ENCODE measurements at places on chromosomes 7 and 10.

- DNase-seq = no peak
Observed at GRCh38 chr7:106896231-106896630, 31.1 kb downstream of the PIK3CG start.

GRCh38 chr10:107814865-107815487 lies 650.5 kb upstream of the SORCS1 start:
- DNase-seq = no peak

DNA sequence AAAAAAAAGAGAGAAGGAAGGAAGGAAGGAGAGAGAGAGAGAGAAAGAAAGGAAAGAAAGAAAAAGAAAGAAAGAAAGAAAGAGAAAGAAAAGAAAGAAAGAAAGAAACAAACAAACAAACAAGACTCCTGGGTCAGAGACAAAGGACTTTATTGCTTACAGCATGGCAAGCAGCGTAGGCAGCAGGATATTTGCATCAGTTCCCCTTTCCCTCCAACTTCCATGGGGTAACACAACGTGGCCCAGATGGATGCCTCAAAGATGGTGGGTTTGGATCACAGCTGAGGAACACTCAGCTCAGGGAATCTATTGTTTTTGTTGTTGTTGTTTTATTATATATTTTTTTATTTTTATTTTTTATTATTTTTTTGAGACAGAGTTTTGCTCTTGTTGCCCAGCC lies 128.5 kb upstream of the VKORC1L1 start:
- no peak for DNase-seq

- no peak for DNase-seq
Observed at GRCh38 chr10:126839094-126839761, 66.0 kb upstream of the DOCK1 start.

- no peak for DNase-seq
Observed at GRCh38 chr10:119216127-119216526, 8.8 kb downstream of the GRK5 start.

DNA sequence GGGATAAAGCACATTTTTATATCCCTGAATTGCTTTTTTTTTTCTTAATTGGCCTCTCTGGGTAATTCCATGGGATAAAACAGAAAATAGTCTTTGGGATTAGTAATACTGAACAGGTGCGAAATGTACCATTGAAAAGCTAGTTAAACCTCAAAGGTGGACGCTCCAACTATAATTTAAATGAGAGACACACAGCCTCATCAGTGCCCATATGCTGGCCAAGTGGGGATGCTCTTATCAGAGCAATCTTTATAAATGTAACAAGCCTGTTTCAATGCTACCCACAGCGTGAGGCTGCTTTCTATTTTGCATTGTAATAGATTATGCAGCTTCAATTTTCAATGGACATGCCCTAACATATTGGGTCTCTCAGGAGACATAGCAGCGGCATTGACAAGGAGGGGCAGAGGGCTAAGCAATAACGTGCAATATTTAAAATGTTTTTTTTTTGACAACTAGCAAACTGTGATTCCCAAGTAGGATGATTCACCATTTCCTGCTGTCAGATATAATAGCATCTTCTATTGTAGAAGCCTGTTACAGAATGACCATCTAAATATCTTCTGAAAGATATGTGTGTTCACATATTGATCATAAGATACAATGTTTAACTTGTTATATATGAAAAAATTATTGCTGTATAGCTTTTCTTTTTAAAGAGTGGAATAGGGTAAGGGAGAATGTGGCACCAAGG lies 91.3 kb upstream of the BET1 start:
- no peak for DNase-seq

DNA sequence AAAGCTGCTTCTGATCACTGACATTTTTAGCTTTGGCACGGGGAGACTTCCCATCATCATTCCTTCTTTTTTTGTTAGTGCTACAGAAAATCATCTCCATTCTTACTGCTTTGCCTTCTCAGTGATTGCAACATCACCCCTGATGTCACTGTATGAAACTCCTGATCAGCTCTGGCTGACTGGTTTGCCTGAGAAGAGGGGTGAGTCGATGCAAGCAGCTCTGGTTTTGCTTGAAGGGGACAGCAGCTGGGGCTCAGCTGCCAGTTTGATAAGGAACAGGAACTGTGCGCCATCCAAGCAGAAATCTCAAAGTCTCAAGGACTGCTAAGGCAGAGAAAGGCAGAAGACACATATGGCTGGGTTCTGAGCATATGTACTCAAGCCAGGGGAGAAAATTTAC lies 808.5 kb upstream of the CELF2 start:
- no peak for DNase-seq

DNA sequence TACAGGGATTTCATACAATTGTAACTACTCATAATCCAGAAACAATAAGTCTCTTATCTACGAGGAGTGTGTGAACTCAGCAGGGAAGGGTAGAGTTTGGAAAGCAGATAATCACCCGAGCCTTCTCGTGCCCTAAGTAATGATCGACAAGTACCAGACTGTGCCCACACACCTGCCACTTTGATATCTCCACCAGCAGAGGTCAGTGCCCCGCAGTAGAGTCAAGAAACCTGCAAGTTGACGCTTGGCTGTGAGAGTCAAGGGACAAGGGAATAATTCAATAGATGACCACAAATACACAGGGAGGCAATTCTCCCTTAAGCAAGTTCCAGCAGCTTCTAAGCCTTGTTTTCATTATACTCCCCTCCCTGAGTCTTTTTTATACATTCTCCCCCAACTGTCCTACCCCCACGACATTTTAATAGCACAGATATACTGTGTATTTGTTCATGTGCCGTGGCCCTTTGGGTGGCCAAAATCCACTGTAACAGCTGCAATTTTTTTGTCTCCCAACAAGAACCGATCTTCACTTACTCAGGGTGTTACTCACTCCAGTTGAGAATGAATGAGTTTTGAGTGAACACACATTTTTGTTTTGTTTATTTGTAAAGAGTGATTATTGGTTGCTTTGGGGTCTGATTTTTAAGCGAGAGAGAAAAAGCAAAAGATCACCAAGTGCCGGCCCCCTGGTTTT lies 106.9 kb upstream of the RHEB start:
- DNase-seq = peak; percentile 23

- no peak for DNase-seq
Observed at GRCh38 chr7:76293407-76293901, 9.0 kb upstream of the HSPB1 start.

- no peak for DNase-seq
Observed at GRCh38 chr7:55052741-55053427, 34.1 kb downstream of the EGFR start.

GRCh38 chr10:93392121-93392520 lies 90.0 kb downstream of the MYOF start:
- DNase-seq = no peak

DNA sequence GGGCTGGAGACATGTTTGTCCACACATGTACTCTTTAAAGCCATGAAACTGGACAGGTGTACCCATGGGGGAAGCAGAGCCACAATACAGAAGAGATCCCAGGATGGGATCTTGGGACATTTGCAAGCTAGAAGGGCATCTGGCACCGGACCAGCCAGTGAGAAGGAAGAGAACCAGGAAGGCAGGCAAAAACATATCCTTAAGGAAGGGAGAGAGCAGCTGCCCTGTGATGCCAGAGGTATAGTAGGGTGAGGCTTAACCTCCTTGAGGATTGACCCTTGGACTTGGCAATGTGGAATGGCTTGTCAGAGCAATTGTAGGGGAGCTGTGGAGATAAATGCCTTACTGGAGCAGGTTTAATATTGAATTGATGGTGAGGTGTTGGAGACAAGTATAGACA lies 17.9 kb upstream of the SUV39H2 start:
- DNase-seq = no peak

DNA sequence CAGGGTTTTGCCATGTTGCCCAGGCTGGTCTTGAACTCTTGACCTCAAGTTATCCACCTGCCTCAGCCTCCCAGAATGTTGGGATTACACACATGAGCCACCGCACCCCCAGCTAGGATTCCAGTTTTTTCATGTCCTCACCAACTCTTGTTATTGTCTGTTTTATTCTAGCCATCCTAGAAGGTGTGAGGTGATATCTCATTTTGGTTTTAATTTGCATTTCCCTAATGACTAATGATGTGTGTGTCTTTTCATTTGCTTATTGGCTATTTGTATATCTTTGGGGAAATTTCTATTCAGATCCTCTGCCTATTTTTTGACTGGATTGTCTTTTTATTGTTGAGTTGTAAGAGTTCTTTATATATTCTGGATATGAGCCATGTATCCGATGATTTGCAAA lies 59.2 kb upstream of the ZMIZ2 start:
- no peak for DNase-seq

DNA sequence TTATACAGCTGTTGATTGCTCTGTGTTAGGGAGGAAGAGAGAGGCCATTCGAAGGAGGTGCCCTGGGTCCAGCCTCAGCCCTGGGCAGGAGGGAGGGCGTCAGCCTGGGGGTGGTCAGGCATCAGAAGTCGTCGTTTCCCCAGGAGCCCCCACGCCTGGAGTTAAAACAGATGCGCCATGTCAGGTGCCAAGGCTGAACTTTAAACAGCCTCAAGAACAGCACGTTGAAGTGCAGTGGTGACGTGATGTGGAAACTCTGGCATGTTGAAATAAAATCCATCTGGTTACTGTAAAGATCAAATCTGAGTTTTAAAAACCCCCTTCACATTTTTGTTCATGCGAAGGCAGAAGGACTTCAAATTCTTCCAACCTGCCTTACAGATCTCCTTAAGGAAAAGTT lies 128.4 kb upstream of the PPP2R2D start:
- DNase-seq = no peak

- DNase-seq = no peak
Observed at GRCh38 chr10:24718031-24718855, 5.4 kb downstream of the ARHGAP21 start.

- DNase-seq = no peak
Observed at GRCh38 chr10:123379156-123379555, 225.0 kb downstream of the BUB3 start.

DNA sequence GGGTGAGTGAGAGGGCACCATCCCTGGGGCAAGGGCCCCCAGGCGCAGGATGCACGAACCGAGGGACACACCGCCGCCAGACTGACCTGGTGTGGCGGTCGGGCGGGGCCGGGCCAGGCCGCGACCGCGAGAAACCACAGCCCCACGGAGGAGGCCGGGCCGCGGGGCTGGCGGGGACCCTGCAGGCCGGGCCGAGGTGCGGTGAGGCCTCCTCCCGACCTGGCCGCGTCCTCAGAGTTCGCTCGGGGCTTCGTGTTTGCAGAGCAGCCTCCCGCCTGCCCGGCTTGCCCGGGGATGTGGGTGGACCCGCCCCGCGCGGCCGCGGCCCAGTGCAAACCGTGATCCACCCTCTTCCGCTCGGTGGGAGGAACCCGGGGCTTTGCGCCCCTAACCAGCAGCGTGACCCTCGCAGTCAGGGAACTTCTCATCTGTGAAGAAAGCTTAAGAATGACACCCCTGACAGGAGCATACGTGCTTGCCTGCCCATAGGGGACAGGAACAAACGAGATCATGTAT lies 20.6 kb upstream of the HOXA13 start:
- DNase-seq = no peak

GRCh38 chr7:86012971-86013370 lies 630.7 kb upstream of the GRM3 start:
- DNase-seq = no peak

DNA sequence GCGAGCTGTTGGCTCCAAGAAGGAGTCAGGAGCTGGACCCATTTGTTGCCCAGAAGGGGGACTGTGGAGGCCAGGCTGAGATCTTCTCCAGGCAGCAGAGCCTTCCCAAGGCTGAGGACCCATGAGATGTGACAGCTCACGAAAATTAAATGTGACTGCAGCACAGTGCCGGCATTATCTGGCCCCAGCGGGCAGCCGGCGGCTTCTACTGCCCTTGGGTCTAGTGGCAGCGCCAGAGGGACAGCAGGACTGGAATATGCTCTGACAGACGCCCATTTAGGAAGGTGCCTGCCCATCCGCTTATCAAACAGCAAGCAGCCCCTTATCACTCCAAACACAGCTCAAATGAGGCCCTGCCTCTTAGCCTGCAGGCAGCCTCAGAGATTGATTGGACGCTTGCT lies 122.9 kb upstream of the LYZL2 start:
- no peak for DNase-seq

DNA sequence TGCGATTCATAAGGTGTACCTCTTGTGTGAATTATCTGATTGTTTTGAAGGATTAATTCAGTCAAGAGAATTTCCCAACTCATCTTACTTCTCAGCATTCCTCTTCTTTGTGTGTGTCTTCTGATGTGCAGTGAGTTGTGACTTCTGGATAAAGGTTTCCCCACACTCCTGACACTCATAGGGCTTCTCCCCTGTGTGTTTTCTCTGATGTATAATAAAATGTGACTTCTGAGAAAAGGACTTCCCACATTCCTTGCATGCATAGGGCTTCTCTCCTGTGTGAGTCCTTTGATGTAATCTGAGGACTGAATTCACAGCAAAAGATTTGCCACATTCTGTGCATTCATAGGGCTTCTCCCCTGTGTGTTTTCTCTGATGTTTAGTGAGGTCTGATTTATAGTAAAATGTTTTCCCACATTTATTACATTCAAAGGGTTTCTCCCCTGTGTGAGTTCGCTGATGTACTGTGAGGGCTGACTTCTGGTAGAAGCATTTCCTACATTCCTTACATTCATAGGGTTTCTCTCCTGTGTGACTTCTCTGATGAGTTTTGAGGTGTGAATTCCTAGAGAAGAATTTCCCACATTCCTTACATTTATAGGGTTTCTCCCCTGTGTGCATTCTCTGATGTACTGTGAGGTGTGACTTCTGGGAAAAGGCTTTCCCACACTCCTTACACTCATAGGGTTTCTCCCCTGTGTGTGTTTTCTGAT lies 24.2 kb downstream of the ZNF25 start:
- no peak for DNase-seq

- DNase-seq = no peak
Observed at GRCh38 chr10:18472977-18473376, 178.4 kb downstream of the NSUN6 start.

GRCh38 chr10:6987536-6987945 lies 407.5 kb upstream of the PRKCQ start:
- DNase-seq = no peak

DNA sequence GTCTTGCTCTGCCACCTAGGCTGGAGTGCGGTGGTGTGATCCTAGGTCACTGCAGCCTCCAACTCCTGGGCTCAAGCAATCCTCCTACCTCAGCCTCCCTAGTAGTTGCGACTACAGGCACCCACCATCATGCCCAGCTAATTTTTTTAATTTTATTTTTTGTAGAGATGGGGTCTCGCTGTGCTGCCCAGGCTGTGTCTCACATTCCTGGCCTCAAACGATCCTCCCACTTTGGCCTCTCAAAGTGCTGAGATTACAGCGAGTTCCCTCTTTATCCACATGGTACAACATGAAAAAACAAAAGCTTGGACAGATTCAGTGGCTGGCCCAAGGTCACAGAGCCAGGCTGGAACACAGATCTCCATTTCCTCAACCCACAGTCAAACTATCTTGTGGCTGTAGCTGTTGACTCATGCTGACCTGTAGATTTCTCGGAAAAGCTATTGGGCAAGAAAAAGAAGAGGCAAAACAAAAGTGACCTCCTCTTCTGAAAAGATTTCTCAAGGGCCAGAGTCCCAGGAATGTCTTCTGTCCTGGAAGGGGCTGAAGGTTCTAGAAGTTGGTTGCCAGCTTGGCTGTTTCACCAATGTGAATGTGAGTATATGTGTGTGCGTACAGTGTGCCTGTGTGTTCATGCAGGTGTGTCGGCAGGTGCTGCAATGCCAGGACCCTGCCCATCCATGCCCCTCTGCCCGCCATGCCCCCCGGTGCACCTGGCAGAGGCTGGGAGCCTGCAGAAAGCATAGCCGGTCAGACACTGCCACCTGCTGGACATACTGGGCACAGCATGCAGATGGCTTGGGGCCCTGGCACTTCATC lies 28.4 kb downstream of the TMEM130 start:
- peak; percentile 51 for DNase-seq

GRCh38 chr10:34295142-34295548 lies 520.0 kb downstream of the PARD3 start:
- DNase-seq = no peak

- DNase-seq = no peak
Observed at GRCh38 chr7:142690554-142691182, 58.6 kb upstream of the PRSS1 start.

Data from activated CD4-positive, alpha-beta T cell treated with anti-CD3 and anti-CD28 coated beads for 4 hours (primary cell).